Sigmoid colon (tissue), 7 donors: ENCODE measurements at places on chromosomes 3 and 15. TPM values are rescaled to one million over a fixed set of nuclear protein-coding genes. Genes with fewer than 3 reads are reported as not detected.

Gene STRIT1
- not detected for total RNA-seq

Gene C3orf85
- not detected for total RNA-seq

Gene ALDH1L1
- 23.2 TPM for total RNA-seq

Gene KLHL40
- not detected for total RNA-seq

Gene GOLGA8J
- 0.54 TPM for total RNA-seq

Gene CHRFAM7A
- 0.82 TPM for total RNA-seq

Gene ATP10A
- total RNA-seq: 2.9 TPM

Gene CCR3
- not detected for total RNA-seq
